Glomerular endothelial cell (primary cell): ENCODE measurements at places on chromosomes 6 and 20. TPM values are rescaled to one million over a fixed set of nuclear protein-coding genes. Genes with fewer than 3 reads are reported as not detected.

GRCh38 chr6:21220271-21220987 lies 373.1 kb upstream of the SOX4 start:
- no peak for DNase-seq

- DNase-seq: no peak
Measured at GRCh38 chr20:38237381-38237780, 23.2 kb downstream of the KIAA1755 start.

DNA sequence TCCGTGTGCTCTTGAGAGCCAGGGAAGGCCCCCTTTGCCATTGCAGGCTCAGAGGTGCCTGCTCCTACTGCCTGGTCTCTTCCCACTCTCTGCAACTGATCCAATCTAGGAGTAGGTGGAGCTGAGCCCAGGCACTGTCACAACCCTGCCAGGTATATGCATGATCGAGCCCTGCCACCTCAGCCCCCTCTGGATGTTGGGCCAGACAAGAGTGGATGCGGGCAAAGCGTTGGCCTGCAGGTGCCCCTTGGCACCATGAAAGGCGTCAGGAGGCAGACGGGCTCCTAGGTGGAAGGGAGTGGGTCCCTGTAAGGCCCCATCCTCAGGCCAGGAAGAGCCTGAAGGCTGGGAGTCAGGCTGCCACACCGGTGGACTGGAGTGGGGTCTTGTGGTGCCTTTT lies 5.9 kb upstream of the OR14J1 start:
- no peak for DNase-seq

- no peak for DNase-seq
Measured at GRCh38 chr20:47700327-47700726, 85.0 kb downstream of the SULF2 start.

DNA sequence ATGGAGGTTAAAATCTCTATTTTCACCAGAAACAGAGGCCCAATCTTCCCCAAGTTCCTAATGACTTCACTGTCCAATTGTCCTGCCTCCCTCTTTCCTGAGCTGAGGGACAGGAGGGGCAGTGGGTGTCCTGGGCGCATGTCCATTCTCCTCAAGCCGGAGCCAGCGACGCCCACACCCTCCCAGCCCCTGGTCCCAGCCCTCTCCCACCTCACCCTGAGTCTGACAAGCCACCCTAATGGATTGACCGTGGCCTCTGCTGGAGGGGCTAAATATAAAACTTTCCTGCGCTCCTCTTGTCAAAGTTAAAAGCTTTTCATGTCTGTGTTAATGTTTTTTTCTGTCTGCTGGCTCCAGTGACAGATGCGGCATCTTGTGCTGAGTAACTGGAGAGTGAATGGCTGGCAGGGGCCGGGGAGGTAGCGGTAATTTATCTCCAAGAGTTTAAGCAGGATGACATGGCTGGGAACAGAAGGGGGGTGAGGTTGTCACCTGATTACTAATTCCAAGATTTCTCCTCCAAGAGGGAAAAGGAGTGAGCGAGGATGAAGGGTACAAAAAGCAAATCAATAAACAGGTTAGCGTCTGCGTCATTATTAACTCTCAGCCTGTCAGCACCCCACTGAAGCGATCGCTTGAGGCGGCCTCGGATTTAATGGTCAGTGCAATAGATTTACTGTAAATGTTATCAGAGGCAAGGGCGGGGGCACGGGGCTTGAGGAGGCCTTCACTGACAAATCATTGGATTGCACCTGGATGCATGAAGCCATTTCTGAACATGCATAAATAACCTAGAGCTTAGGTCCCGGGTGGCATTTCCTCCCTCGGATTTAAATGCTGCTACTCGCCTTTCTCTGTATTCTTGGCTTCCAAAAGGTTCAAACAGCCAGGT lies 118.1 kb upstream of the MAFB start:
- DNase-seq: no peak

Gene ZC2HC1B
- not detected in 2 replicates for total RNA-seq
